ENCODE measurements at places on chromosomes 3 and 15. TPM values are rescaled to one million over a fixed set of nuclear protein-coding genes. Genes with fewer than 3 reads are reported as not detected.

Gene INTS14
- 13.8 TPM for total RNA-seq

Gene IL17RB
- total RNA-seq, result 0.41 TPM

Gene RTP1
- total RNA-seq, result not detected

Gene C3orf85
- total RNA-seq, result not detected

Gene AQP9
- 1.2 TPM for total RNA-seq

Gene TNNC1
- total RNA-seq, result 8,123 TPM

Gene NOX5
- not detected for total RNA-seq

Gene SLC28A1
- total RNA-seq, result not detected

Gene HRG
- total RNA-seq, result 1.1 TPM

Gene TGM4
- total RNA-seq, result not detected

Gene RBP2
- total RNA-seq, result not detected

Gene ZNF80
- 0.09 TPM for total RNA-seq

Gene TMPRSS7
- not detected for total RNA-seq

Gene TTC21A
- total RNA-seq, result 1.7 TPM

Gene TMC3
- not detected for total RNA-seq

Gene SRGAP3
- total RNA-seq, result 1.3 TPM
